Fibroblast of skin of scalp (primary cell): ENCODE measurements at places on chromosomes 11 and 22.

DNA sequence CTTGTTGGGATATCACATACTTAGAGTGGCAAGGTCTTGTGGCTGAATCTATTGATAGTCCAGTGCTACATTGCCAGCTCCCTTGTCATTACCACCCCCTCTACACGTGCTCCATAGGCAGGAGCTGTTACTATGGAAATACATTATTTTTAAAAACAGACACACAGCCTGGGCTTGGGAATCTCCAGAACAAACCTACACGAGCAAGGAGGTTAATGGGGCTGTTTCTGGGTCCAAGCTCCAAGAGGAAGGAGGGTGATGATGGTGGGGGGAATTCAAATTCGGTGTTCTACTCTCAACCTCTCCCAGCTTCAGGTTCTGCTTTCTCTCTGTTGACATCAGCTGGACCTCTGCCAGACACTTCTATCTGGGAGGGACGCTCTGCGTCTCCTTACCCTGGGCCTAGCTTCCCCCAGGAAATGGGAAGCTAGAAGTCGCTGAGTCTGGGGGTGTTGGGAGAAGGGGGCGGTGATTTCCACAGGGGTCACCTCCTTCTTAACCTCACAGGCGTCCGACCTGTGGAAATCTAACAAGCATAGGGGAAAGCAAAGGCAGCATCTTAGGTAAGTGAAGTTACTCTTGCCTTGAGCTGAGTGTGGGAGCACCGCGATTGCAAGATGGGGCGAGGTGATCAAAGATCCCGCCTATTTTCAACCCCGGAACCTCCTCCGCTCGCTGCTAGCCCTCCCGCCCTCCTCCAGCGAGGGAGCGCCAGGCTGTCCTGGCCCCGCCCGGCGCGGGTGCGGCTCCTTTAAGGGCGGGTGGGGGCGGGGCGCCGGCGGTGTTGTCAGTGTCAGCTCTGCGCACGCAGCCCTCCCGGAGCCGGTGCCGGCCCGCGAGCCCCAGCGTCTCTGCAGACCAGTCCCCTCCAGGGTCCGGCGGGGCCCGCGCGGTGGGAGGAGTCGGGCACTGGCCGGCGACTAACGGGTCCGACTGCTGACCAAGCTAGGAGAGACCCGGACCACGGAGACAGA is at the start of gene C2CD2L:
Gene C2CD2L, plus strand, starts transcription at position 781 of the 974 bp plus-strand sequence. CDS start 398 bp downstream, outside the sequence.
- peak; percentile 90 for DNase-seq

DNA sequence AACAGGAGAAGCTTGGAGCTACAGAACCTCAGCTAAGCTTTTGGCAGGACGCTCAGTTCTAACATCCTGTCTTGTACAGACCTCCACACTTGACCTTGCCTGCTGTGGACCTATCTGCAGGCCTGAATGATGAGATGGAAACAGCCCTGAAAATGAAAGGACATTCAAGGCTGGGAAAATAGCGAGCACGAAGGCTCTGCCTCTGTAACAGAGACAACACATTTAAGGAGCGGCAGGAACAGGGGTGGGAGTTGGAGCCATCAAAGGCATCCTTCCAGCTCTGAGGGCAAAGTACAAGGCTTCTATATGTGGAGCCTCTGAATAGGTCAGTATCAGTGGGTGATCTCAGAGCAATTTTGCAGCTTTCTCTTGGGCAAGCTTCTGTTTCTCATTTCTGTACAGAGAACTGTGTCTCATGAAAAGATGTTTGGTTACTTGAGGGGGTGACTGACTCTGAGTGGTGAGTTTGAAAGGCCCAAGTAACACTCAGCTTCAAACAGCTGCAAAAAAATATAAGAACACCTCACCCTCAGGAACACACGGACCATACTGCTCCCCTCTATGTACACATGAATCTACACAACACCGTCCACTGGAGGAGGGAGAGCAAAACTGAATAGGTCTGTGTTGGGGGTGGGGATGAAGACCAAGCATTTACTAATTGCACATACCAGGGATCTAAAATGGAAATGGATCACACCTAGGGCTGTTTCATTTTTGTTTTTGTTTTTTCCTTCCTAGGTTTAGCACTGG is 101.6 kb downstream of the CCDC81 start:
- no peak for DNase-seq

GRCh38 chr11:31442086-31442485 is 67.3 kb downstream of the IMMP1L start:
- DNase-seq: no peak

GRCh38 chr11:119335655-119336543 is 1.6 kb downstream of the RNF26 start:
- DNase-seq: no peak

- DNase-seq: no peak
These were observed 1.5 kb upstream of the TCF20 start for GRCh38 chr22:42271906-42272305.

GRCh38 chr11:126601550-126602215 is 246.2 kb downstream of the ST3GAL4 start:
- no peak for DNase-seq

- peak; percentile 18 for DNase-seq
These were observed 6.8 kb upstream of the P2RY6 start for GRCh38 chr11:73265278-73265810.

GRCh38 chr22:48795664-48796063 is 1032.0 kb downstream of the BRD1 start:
- DNase-seq: peak; percentile 2

DNA sequence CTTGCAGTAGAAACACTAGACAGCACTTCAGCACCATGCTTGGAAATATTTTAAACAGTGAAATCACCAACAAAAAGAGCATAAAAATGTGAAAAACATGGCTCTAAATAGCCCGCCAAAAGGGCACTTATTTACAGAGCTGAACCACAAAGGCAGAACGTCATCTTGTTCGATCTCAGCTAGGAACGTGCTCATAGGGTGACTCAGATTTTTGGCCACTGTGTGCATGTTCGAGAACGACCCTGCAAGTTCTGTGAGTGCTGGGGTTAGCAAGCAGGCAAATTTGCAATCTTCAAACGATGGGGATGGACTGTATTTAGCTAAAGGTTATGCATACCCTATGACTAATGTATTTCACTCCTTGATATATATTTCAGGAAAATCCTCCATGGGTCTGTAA is 30.6 kb downstream of the OR2AT4 start:
- no peak for DNase-seq

DNA sequence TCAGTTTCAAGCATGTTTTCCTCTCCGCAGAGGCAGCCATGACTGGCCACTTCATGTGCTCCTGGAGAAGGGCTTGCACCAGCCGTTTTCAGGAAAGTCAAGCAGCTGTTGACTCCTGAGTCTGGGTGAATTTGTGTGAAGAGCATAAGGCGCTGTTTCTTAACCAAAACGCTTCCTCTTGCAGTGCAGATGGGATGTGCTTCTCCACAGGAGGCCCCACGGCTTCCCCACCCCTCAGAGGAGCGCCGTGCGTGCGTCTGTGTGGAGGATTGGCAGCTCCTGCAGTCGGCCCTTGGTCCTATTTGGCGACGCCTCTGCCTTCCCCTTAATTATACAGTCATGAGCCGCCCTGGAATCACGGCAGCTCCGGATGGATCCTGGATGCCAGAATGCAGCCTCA is 54.1 kb upstream of the B3GAT1 start:
- no peak for DNase-seq

DNA sequence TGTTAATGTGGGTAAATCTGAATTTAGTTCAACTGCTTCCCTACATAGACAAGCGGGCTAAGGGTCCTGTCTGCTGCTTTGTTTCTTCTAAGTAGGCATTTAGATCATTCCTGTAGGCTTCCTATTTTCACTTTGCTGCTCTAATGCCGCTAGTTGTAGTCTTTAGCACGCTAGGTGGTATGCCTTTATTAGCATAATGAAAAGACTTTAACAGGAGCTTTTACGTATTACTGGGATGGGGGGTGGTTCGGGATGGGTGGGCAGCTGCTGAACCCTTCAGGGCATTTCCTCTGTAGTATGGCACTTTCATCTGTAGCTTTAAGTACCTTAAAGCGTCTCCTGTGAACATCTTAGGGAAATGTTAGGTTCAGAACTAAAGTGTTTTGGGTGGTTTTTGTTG is 85.3 kb downstream of the GGT1 start:
- DNase-seq: no peak

DNA sequence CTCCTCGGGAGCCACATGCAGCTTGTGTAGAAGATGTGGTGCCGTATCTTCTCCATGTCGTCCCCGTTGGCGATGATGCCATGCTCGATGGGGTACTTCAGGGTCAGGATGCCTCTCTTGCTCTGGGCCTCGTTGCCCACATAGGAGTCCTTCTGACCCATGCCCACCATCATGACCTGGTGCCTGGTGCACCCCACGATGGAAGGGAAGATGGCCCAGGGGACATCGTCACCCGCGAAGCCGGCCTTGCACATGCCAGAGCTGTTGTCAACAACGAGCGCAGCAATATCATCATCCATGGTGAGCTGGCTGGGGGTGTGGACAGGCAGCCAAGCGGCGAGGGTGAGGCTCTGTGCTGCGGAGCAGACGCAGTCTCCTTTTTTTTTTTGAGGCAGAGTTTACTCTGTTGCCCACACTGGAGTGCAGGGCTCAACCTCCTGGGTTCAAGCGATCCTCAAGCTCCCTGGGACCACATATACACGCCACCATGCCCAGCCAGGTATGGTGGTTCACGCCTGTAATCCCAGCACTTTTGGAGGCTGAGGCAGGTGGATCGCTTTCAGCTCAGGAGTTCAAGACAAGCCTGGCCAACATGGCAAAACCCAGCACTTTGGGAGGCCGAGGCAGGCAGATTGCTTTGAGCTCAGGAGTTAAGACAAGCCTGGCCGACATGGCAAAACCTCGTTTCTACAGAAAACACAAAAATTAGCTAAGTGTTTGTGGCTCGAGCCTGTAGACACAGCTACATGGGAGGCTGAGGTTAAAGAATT is 17.3 kb upstream of the EP300 start:
- no peak for DNase-seq

- no peak for DNase-seq
These were observed 13.1 kb downstream of the USH1C start for GRCh38 chr11:17531071-17531600.

DNA sequence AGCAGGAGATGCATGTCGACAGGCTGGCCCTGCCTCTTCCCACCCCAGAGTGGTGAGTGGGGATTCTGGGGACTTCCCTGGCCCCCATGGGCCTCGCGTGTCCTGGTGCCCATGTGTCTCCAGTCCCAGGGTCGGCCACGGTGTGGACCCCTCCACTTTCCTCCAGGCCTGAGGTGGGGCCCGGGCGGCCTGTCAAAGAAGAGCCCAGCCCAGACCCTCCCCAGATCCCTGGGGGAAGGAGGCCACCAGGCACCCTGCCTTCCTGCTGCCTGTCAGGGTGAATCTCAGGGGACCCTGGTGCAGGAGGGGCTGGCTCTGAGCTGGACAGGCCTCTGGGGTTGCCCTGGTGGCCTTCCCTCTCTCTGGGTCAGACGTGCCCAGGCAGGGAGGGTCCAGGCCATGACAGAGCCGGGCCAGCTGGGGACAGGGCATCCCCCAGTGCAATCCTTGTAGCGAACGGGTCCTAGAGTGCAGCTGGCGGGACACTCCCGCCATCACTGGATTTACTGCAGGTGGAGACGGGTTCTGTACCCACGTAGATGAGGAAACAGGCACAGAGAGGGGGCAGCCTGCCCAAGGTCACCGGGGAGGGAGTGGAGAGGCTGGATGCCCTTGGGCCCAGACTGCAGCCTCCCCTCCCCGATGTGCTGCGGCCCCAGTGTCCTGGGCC is 13.5 kb upstream of the MUC6 start:
- no peak for DNase-seq

DNA sequence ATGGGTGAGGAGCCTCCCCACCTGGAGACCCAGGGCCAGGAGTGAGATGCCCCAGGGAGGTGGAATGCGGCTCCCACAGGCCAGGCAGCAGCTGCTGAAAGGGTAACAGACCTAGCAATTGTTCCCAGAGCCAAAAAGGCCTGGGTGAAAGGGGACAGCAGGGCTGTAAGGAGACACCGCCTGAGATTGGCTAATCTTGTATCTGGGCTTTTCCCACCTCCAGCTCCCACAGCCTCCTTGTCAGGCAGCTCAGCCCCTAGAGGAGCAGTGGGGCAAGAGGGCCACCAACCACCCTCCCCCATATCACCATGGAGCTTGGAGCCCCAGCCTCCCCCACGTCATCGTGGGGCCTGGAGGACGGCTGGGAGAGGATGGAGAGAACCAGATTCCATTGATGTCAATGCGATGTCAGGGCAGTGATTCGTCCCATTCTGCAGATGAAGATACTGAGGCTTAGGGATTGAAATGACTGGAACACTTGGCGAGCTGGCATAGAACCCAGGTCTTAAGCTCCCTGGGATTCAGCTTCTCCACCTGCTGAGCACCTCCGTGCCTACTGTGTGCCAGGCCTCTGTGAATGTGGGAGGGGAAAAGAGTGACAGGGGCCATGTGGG is 2.9 kb upstream of the MGAT3 start:
- no peak for DNase-seq
